ENCODE measurements at places on chromosomes 16 and 17. TPM values are rescaled to one million over a fixed set of nuclear protein-coding genes. Genes with fewer than 3 reads are reported as not detected.

The SULT1A3 gene
- 14.2 TPM for total RNA-seq

DNA sequence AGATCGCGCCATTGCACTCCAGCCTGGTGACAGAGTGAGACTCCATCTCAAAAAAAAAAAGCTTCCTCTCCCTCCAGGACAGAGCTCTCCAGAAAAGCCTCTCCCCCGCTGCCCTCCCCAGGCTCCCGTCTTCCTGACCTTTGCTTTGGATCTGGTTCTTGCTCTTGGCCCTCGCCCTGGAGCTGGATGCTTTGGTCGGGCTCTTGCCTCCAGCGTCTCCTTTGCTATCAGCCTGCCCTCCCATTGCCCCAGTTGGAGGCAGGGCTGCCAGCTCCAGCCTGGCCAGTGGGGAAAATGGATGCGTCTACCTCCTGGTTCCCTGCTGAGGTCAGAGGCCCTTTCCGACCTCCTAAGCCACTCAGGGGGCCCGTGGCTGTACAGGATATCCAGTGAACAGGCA, 35.9 kb downstream of the TRARG1 start:
- DNase-seq: no peak

DNA sequence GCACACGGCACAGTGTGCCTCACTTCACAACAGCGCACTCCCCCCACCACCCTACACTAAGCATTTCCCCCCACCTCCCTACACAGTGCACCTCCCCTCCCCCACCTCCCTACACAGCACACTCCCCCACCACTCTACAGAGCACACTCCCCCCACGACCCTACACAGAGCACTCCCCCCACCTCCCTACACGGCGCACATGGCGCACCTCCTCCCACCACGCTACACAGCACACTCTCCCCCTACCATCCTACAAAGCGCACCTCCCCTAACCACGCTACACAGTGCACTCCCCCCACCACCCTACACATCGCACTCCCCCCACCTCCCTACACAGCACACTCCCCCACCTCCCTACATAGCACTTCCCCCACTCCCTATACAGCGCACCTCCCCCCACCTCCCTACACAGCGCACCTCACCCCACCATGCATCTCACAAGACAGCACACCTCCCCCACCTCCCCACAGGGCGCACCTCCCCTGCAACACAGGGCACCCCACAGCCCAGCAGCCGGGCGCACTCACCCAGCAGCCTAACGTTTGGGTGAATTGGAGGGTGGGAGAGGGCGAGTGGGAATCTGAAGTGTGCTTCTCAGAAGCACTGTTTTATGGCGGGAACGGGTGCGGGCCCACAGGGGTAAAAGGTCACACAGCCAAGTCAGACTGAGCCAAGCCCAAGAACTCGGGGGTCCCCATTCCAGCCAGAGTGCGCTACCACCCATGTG, 10.3 kb downstream of the KNOP1 start:
- no peak for DNase-seq

The RAB37 gene
- 7.0 TPM for total RNA-seq

GRCh38 chr16:56915336-56916119, 16.4 kb upstream of the HERPUD1 start:
- DNase-seq: no peak
